T-cell (primary cell): ENCODE measurements at places on chromosomes 7 and 10.

DNA sequence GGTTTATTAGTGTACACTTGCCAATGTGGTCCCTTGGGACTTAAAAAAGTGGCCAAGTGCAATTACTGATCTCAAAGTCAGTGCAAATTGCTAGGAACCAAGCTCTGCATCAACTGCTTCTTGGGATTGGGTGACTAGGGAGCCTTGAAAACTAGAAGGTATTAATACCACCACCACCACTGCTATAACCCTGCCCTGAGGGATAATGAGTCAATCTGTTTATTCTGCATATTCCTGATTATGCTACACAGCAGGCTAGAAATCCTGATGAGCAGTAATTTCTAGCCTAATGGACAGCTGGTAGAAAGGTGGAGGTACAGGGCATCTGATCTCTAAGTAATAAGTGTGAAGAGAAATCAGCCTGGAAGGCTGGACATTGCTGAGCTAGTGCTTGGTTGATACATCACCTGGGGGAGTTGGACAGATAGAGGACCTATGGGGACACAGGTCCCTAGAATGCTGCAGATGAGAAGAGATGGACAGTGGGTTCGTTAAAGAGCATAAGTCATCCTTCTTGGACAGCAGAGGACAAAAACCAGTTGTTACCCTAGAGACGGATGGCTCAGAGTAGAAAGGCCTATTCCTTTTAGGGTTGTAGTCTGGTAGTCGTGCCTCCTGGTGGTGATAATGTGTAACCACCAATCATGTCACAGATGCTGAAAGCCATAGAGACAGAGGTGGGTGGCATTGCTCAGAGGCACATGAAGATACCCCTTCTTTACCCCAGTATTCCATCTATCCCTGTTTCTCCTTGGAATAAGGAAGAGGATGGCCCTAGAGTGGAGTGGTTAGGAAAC, 554.8 kb downstream of the SORCS1 start:
- no peaks in the 10 kb centered on the region for H3K36me3 ChIP-seq
- no peaks in the 10 kb centered on the region for H3K27me3 ChIP-seq
- no peak overlapping the region for H3K27ac ChIP-seq
- no peak for DNase-seq
- no peaks in the 10 kb centered on the region for H3K4me1 ChIP-seq

DNA sequence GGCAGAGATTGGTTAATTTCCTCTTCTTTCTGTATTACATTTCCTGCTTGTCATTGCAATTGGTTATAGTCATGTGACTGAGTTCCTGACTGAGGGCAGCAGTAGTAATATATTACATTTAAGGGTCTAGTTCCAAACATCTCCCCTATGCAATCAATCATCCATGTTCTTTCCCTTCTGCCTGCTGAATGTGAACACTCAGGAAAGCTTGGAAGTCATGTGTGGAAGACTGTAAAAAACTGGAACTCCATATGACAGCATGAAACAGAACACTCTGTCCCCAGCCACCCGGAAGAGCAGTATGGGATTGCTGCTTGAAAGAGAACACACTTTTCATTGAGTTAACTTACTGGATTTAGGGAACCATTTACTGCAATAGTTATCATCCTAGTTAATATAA, 459.7 kb upstream of the SEMA3A start:
- no peaks in the 10 kb centered on the region for H3K36me3 ChIP-seq
- H3K4me3 ChIP-seq, result no peak overlapping the region
- no peaks in the 10 kb centered on the region for H3K4me1 ChIP-seq

DNA sequence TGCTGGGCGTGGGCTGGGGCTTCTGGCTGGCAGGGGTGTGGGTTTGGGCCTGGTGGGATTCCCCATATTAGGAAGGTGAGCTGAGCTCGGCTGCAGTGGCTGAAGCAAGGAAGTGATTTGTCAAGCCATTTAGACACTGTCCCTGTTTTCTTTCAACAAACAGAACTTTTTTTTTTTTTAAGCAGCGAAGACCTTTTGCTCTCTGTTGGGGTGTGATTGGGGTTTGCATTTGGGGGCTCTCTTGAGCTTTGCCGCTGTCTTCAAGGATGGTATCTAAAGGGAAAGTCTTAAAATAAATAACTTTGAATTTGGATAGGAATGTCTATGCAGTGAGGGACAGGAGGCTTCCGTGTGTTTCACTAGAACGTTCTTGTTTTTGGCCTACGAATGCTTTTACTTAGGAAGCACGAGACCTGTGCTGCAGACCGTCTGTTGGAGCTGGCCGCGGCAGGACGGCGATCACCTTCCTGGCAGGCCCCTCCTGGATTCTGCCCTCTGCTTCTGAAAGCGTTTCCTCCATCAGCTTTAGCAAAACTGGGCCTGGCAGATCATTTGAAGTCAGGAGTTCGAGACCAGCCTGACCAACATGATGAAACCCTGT, 43.9 kb downstream of the FOXK1 start:
- H3K27me3 ChIP-seq, result no peaks in the 10 kb centered on the region
- peaks cover 8% of the 10 kb centered on the region for H3K4me1 ChIP-seq
- peak overlapping the region; percentile 68 for H3K27ac ChIP-seq
- H3K36me3 ChIP-seq, result peaks cover 5% of the 10 kb centered on the region

- H3K4me3 ChIP-seq, result no peak overlapping the region
- H3K27me3 ChIP-seq, result no peaks in the 10 kb centered on the region
- DNase-seq, result no peak
- no peaks in the 10 kb centered on the region for H3K4me1 ChIP-seq
Observed at GRCh38 chr7:20596653-20597052, 18.8 kb upstream of the ABCB5 start.

- no peak overlapping the region for H3K27ac ChIP-seq
- DNase-seq, result no peak
Observed at GRCh38 chr7:112898432-112899290, 108.5 kb upstream of the TMEM168 start.

GRCh38 chr7:44533301-44534055, 7.7 kb downstream of the NPC1L1 start:
- H3K4me3 ChIP-seq, result no peak overlapping the region
- H3K4me1 ChIP-seq, result no peaks in the 10 kb centered on the region
- H3K27ac ChIP-seq, result no peak overlapping the region
- peaks cover 4% of the 10 kb centered on the region for H3K27me3 ChIP-seq
- no peaks in the 10 kb centered on the region for H3K36me3 ChIP-seq

- no peak overlapping the region for H3K27ac ChIP-seq
- no peaks in the 10 kb centered on the region for H3K36me3 ChIP-seq
Observed at GRCh38 chr7:28142650-28143049, 37.9 kb downstream of the JAZF1 start.

DNA sequence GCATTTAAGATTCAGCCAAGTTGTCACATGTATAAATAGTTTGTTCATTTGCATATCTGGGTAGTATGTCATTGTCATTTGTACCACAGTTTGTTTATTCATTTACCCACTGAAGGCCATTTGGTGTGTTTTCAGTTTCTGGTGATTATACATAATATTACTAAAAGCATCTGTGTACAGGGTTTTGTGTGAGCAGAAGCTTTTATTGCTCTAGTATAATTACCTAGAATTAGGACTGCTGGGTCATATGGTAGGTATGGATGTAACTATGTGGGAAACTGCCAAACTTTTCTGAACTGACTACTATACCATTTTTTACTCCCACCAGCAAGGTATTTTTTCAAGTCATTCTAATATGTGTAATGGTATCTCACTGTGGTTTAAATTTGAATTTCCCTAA, 584.0 kb upstream of the GHITM start:
- DNase-seq, result no peak
- H3K4me1 ChIP-seq, result no peaks in the 10 kb centered on the region
- no peaks in the 10 kb centered on the region for H3K27me3 ChIP-seq
- H3K36me3 ChIP-seq, result no peaks in the 10 kb centered on the region
- H3K27ac ChIP-seq, result no peak overlapping the region

GRCh38 chr7:137875746-137876145, 29.0 kb upstream of the DGKI start:
- H3K27ac ChIP-seq, result no peak overlapping the region
- H3K27me3 ChIP-seq, result no peaks in the 10 kb centered on the region
- no peak overlapping the region for H3K4me3 ChIP-seq
- H3K4me1 ChIP-seq, result no peaks in the 10 kb centered on the region
